GM23338 (cell line): ENCODE measurements at places on chromosomes 16 and 17. TPM values are rescaled to one million over a fixed set of nuclear protein-coding genes. Genes with fewer than 3 reads are reported as not detected.
A peak's percentile ranks its signal among the peaks of the same experiment; 100 is the strongest.

GRCh38 chr17:29412780-29413565 is 22.8 kb downstream of the TAOK1 start:
- no peak for DNase-seq

The CSF3 gene
- polyA plus RNA-seq, result not detected in 2 replicates

The SP6 gene
- polyA plus RNA-seq, result 0.13 and 0.23 TPM in 2 replicates

- no peak for DNase-seq
These were observed 3.9 kb downstream of the RAB40B start for GRCh38 chr17:82694647-82695046.

- no peak for DNase-seq
These were observed 218.7 kb upstream of the AXIN2 start for GRCh38 chr17:65780111-65780510.

DNA sequence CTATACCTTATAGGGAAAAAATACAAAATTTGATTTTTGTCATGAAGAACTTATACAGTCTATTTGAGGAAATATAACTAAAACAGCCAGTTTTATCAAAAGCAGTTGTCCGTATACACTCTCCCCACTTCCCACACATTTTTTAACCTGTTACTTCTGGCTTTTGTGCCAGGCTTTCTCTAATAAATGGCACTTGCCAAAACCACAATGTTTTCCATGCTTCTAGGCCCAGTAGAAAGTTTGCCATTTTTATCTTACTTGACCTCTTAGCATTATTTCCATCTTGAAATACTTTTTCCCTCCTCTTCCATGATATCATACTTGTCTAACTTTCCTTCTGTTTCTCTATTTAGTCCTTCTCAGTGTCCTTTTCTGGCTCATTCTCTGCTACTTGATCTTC is 38.8 kb downstream of the EFCAB5 start:
- no peak for DNase-seq

DNA sequence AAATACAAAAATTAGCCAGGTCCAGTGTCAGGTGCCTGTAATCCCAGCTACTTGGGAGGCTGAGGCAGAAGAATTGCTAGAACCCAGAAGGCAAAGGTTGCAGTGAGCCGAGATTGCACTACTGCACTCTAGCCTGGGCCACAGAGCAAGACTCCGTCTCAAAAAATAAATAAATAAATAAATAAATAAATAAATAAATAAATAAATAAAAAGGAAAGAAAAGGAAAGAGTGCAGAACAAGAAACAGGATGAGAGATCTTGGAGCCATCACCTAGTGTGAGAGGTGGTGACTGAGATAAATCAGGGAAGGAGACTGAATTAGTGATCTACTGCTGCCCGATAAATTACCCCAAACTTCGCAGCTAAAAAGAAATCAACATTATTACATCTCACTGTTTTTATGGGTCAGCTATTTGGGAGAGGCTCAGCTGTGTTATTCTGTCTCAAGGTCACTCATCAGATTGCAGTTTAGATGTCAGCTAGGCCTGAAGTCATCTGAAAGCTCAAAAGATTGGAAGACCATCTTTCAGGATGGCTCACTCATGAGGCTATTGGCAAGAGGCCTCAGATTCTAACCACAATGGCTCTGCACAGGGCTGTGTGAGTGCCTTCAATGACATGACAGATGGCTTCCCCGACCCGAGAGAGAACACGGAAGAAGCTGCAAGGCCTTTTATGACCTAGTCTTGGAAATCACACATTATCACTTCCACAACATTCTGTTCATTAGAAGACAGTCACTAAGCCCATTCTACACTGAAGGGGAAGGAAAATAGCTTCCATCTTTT is 66.4 kb downstream of the CMC2 start:
- no peak for DNase-seq

- DNase-seq, result no peak
These were observed 135.9 kb downstream of the TOX3 start for GRCh38 chr16:52411011-52411410.

- DNase-seq, result peak; percentile 76
These were observed 338.5 kb downstream of the UTP18 start for GRCh38 chr17:51598824-51599223.

The CEMP1 gene
- 7.5 and 10.1 TPM in 2 replicates for polyA plus RNA-seq

GRCh38 chr16:12664164-12664733 is 139.4 kb downstream of the CPPED1 start:
- no peak for DNase-seq

The WSCD1 gene
- 6.1 and 6.8 TPM in 2 replicates for polyA plus RNA-seq

- DNase-seq, result no peak
These were observed 3.3 kb downstream of the CCL15 start for GRCh38 chr17:35998018-35998545.

DNA sequence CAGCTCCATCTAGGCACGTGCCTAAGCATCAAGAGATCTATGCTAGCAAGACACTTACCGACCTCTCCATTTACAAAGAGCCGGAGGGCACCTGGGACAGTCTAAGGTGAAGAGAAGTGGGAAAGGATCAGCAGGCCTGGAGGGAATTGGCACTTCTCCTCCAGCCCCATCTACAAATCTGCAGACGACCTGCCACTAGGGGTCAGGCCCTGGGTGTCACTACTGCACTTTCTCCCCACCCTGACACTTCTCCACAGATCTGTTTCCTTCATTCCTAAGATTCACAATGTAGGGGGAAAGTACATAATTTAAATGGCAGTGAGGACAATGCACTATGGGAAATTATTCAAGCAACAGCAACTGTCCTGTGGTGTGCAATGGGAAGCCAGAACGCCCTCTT is 8.1 kb downstream of the MKS1 start:
- peak; percentile 28 for DNase-seq

The EIF4A3 gene
- polyA plus RNA-seq, result 147 and 156 TPM in 2 replicates

The GRAP gene
- 0.47 TPM in 1 of 2 replicates, not detected in the other for polyA plus RNA-seq

GRCh38 chr17:73705594-73705993 is 61.3 kb upstream of the SDK2 start:
- no peak for DNase-seq

DNA sequence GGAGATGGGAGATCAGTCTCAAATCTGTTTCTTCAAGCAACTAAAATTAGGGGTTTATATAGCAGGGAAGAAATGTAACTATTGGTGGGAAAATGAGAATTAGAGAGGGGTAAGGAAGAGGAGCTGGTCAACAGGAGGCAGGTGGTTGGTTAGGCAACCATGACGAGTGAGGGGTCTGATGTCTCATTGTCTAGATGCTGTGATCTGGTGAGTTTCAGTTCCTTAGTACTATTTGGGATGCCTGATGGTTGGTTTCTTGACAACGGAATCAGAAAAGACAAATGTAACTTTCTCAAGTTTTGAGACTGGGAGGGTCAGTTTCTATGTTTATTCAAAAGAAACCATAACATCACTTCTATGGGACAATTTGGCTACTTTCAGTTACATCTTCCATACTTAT is 415.3 kb upstream of the C16orf82 start:
- no peak for DNase-seq

DNA sequence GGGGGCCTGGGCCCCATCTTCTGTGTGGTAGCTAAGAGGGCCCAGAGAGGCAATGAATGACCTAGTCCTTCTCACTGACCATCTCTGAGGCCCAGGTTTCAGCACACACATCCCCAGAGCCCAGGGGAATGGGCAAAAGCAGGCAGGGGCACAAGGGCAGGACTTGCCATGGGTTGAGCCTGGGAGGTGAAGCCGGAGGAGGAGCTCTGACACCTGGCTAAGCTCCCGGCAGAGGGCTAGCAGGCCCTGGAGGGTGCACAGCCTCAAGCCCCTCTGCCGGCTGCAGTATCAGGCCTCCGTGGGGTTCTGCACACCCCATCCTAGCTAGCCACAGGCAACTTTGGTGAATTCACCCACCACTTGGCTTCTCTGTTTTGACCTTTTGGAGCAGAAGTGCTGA is 5.3 kb downstream of the SRCIN1 start:
- no peak for DNase-seq

The FTSJ3 gene
- polyA plus RNA-seq, result 28.1 and 29.2 TPM in 2 replicates

DNA sequence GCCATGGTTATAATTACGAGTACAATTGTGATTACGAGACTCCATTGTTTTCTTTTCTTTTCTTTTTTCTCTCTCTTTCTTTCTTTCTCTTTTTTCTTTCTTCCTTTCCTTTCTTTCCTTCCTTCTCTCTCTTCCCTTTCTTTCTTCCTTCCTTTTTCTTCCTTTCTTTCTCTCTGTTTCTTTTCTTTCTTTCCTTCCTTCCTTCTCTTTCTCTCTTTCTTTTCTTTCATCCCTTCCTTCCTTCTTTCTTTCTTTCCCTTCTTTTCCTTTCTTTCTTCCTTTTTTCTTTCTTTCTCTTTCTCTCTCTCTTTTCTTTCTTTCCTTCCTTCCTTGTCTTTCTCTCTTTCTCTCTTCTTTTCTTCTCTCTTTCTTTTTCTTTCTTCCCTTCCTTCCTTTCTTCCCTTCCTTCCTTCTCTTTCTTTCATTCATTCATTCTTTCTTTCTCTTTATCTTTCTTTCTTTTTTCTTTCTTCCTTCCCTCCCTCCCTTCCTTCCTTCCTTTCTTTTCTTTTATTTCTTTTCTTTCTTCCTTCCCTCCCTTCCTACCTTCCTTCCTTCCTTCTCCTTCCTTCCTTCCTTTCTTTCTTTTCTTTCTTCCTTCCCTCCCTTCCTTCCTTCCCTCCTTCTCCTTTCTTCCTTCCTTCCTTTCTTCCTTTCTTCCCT is 14.1 kb upstream of the NTN1 start:
- no peak for DNase-seq

The C1QTNF8 gene
- polyA plus RNA-seq, result not detected in 2 replicates

- DNase-seq, result no peak
These were observed 11.2 kb downstream of the PAM16 start for GRCh38 chr16:4339909-4340308.

GRCh38 chr16:86462334-86463084 is 47.8 kb upstream of the FOXF1 start:
- DNase-seq, result no peak

The CD300E gene
- polyA plus RNA-seq, result not detected in 2 replicates

DNA sequence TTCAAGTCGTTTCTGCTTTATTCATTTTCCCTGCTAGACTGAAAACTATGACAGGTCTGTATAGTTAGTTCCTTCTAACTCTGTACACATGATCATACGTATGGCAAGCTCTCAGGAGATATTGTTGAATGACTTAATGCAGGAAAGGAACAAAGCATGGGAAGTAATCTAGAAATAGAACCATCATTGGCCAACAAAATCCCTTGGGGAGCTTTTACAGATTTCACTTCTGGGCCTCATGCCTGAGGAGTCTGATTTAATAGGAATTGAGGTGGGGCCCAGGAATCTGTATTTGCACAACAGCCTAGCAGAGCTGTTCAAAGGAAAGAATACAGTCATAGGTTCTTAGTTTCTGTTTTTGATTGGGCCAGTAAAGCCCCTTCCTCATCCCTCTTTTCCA is 229.2 kb downstream of the MAP2K6 start:
- DNase-seq, result no peak

The KRT25 gene
- polyA plus RNA-seq, result not detected in 2 replicates

DNA sequence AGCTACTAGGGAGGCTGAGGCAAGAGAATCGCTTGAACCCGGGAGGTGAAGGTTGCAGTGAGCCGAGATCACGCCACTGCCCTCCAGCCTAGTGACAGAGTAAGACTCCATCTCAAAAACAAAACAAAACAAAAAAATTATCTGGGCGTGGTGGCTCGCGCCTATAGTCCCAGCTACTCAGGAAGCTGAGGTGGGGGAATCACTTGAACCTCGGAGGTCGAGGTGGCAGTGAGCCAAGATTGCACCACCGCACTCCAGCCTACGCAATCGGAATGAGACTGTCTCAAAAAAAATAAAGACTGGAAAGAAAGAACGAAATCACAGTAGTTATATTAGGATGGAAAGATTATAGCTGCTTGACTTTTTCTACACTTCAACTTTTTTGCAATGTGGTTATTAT is 18.9 kb downstream of the COG1 start:
- no peak for DNase-seq

The KRTAP4-1 gene
- not detected in 2 replicates for polyA plus RNA-seq

DNA sequence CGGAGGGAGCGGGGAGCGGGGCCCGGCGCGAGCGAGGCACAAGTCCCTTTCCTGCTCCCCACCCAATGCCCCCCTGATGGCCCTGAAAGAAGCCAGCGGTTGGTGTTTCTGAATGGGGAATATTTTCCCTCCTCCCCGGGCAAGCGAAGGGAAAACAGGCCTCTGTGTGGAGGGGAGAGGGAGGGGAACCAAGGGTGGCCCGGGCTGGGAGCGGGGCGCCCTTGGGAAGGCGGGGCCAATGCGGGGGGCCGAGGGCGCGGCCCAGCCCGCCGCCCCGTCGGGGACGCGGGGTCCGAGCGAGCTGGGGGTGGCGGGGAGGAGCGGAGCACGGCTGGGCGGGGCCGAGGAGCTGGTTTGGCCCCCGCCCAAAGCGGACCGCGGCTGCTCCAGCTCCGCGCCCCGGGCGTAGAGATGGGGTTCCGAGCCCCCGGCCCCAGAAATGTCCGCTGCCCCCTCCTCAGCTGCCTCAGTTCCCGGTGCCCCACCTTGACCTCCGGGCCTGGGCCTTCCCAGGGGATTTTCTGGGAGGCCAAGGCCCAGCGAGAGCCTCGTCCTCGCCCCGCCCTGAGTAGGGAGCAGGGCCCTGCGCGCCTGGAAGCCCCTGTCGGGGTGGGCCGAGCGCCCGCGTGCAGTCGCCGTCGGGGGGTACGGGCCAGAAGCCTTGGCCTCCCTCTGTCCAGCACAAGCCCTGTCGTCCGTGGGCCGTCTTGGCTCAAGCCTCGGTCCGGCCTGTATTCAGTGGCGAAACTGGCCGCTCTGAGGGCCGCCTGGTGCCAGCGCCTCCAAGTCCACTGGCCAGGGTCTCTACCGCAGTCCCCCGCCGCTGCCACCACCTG is 3.9 kb upstream of the HEXIM1 start:
- DNase-seq, result peak; percentile 66
